GM12864 (cell line): ENCODE measurements at places on chromosomes 4 and X.

GRCh38 chr4:11287055-11287454, 141.6 kb downstream of the HS3ST1 start:
- no peak for DNase-seq

DNA sequence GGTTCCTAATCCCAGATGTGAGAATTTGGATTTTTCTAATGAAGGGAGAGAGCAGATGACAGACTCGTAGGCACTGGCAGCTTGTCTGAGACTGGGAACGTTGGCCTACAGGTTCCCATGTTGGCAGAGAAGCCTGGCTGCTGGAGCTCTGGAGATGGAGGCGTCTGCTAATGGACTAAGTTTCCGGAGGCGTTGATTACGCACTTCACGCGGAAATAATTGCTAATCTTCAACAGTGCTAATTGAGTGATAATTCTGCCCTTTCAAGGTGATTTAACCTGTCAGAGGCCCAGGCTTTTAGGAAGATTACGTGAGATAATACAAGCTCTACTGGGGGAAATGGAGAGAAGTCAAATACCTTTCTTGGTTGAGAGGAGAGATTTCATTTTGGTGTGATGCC, 77.4 kb downstream of the PSAPL1 start:
- DNase-seq: no peak

DNA sequence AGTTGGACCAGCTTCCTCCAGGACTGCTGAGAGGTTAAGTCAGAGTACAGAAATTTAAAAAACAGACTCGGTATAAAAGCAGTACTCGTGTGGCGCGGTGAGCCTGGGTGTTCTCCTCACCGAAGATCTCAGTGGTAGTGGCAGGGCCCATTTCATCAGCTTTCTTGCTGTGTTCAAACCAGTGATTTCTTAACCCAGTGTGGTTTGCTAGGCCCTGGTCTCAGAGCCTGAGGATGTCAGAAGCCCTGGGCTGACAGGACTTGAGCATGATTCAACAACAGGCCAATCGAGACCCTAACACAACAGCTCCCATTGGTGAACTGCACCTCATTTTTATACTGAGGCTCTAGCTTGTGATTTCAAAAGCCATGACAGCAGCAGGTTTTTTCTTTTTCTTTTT, 23.2 kb downstream of the PRIMPOL start:
- no peak for DNase-seq

- DNase-seq: no peak
Measured at GRCh38 chr4:103998756-103999155, 279.0 kb upstream of the TACR3 start.

- no peak for DNase-seq
Measured at GRCh38 chr4:142940425-142941330, 94.6 kb upstream of the INPP4B start.

GRCh38 chr4:14916554-14917297, 85.6 kb upstream of the CPEB2 start:
- peak; percentile 3 for DNase-seq

- DNase-seq: no peak
Measured at GRCh38 chrX:49237060-49237459, 1.8 kb downstream of the CCDC22 start.

DNA sequence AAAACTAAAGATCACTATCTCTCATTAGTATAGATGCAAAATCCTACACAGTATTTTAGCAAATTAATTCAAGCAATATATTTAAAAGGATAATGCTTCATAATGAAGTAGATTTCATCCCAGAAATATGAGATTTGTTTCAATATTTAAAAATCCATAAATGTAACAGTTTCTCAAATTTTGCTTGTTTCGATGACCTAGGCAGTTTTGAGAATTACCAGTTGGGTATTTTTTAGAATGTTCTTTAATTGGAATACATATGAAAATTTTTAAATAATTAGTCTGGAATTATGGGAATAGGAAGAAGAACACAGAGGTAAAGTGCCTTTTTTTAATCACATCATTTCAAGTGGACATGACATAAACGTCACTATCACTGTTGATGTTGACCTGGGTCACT, 192.3 kb downstream of the FBXO8 start:
- no peak for DNase-seq

DNA sequence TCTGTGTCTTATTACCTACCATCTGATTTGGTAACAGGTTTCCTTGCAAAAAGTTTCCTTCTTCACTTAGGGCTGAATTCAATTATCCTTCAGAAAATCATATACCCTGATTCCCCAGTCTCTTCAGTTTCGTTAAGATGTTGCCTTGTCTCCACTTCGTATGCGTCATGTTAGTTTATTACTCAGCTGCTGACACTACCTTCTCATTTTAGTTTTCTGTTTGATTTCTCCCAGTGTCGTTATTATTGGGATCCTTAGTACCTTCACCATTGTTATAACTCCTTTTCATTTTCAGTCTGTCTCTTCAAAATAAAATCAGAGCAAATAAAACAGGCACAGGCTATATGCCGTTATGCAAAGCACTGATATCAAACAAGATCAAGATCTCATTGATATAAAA, 87.5 kb upstream of the RBPJ start:
- no peak for DNase-seq

- no peak for DNase-seq
Measured at GRCh38 chr4:110620691-110621327, 2.1 kb downstream of the PITX2 start.

DNA sequence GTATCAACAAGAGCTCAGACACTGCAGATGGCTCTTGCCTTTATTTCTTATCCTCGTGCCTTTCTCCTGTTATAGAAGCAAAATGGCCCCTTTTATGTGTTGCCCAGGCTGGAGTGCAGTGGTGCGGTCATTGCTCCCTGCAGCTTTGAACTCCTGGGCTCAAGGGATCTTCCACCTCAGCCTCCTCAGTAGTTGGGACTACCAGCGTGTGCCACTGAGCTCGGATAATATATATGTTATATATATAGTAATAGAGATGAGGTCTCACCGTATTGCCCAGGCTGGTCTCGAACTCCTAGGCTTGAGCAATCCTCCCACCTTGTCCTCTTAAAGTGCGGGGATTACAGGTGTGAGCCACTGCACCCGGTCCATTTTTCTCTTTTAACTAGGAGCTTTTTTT, 79.7 kb downstream of the TMEM131L start:
- no peak for DNase-seq

DNA sequence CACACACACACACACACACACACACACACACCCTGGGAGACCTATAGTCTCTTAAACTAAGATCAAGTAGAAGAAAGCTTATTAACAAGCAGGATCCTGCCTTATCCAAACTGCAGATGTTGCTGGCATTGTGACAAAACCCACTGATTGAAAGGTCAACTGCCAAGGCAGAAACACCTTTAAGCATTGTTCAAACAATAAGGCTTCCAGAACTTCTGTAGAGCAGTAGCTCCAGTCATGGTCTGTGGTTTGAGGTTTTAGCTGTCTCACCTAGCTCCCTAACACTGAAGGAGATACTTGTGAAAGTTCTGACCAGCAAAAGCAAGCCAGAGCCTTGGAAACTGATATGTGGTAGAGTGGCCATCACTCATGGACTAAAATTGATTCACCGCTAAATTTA, 59.8 kb downstream of the PTCHD1 start:
- DNase-seq: no peak

GRCh38 chr4:74855879-74856278, 61.6 kb upstream of the BTC start:
- no peak for DNase-seq

- DNase-seq: no peak
Measured at GRCh38 chrX:112857478-112857878, 16.8 kb upstream of the AMOT start.

GRCh38 chr4:1802151-1802715, 9.1 kb downstream of the FGFR3 start:
- DNase-seq: no peak

GRCh38 chrX:70455366-70456202, 10.9 kb downstream of the DLG3 start:
- DNase-seq: no peak

GRCh38 chrX:104172788-104173187, 6.5 kb downstream of the FAM199X start:
- DNase-seq: no peak

- DNase-seq: no peak
Measured at GRCh38 chr4:153506341-153507309, 40.5 kb downstream of the TMEM131L start.

GRCh38 chr4:94570558-94570957, 118.8 kb downstream of the PDLIM5 start:
- DNase-seq: no peak

GRCh38 chrX:9604111-9604907, 139.5 kb downstream of the TBL1X start:
- DNase-seq: no peak

DNA sequence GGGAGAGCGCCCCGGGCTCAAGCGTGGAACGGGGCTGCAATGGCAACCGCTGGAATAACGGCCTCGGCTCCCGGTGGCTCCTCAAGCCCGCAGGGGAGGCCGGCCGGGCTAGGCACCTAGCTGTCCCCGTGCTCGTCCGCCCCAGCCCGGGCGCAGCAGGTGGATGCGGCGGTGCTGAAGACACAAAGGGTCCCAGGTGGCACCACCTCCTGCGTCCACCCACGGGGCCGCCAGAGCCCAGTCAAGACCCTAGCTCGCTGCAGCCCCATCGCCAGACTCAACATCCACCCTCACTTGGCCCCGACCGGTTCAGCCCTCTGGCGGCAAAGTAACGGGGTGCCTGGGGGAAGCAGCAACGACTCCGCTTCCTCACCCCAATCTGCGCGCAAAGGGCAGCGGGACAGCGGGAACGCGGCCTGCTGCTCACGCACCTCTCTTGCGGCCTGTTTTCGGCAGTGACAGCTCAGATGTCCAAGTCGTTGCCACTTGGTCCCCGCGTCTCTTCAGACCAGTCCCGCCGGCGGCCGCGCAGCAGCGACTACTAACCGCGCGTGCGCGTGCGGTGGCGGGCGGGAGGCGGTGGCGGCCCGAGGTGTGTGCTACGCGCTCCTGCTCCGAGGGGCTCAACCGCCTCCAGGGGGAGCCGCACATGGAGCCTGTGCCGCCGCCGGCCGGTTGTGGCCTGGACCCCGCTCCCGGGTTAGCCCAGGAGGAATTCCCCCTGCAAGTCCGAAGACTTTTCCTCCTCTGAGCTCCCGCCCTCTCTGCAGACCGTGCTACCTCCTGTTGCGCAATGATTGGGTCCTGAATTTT, at the start of gene CLGN:
Gene CLGN, minus strand, starts transcription at position 543 of the 813 bp plus-strand sequence. CDS start 14,570 bp downstream, outside the sequence.
- peak; percentile 16 for DNase-seq

GRCh38 chrX:107450823-107451509, 1.5 kb downstream of the FRMPD3 start:
- no peak for DNase-seq

- DNase-seq: no peak
Measured at GRCh38 chrX:100944601-100945000, 15.9 kb upstream of the XKRX start.

GRCh38 chrX:32408389-32408788, 803.0 kb downstream of the DMD start:
- DNase-seq: no peak
